ENCODE measurements at places on chromosomes 6 and 20.

- DNase-seq, result no peak
Observed at GRCh38 chr6:106727480-106728149, 98.2 kb downstream of the QRSL1 start.

GRCh38 chr6:85569323-85569722, 24.3 kb downstream of the SNX14 start:
- DNase-seq, result no peak

- no peak for DNase-seq
Observed at GRCh38 chr6:134457941-134458340, 140.0 kb upstream of the SGK1 start.

DNA sequence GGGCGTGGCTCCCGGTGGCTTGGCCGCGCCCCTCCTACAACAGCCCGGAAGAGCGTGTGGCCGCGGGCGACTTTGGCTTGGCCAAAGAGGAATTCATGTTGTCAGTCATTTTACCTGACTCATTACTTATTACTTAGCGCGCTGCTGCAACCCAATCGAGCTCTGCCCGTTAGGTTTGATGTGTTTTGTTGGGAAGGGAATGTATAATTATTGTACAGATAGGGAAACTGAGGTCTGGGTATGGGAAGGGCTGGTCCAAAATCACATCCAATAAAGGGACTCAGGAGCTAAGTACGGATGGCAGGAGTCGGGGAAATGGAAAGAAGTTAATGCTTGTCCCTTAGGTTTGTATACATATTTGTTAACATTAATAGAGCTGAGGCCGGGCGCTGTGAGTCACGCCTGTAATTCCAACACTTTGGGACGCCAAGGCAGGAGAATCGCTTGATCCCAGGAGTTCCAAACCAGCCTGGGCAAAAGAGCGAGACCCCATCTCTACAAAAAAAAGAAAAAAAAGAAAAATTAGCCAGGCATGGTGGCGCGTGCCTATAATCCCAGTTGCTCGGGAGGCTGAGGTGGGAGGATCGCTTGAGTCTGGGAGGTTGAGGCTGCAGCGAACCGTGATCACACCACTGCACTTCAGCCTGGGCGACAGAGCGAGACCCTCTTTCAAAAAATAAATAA, 639 bp upstream of the ZNF335 start:
- DNase-seq, result no peak

GRCh38 chr6:29769336-29769735, 46.1 kb downstream of the HLA-F start:
- no peak for DNase-seq

DNA sequence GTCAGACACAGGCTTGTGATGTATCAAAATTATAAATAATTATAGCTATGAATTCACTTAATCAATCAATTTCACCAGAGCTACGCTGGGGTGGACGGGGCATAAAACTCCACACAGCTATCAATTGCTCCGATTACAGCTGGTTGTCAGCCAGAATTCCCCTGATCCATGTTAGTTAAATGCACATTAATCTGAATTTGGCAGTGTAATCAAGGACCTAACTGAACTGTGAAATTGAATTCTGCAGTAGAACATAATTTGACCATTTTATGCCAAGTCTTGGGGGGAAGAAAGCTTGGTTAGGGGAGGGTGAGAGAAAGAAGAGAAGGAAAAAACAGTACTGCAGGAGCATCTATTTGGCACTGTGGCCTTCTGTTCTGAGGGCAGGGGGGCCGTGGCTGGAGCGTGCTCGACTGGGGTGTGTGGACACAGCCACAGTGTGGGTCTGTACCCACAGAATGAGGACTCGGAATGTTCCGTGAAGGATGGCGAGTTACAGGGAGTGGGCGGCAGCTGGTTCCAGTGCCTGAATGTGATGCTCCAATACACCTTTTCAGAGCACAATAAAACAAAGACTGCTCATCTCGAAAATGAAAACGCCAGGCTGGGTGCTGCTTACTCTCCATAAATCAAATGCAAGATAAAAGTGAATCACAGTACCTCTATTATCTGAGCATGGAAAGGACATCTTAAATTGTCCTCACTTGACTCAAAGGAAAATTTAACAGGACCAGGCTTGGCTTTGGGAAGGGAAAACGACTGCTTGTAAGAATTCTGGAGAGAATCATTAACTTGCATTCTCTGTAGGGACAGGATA, 59.2 kb downstream of the LAMP5 start:
- DNase-seq, result no peak

DNA sequence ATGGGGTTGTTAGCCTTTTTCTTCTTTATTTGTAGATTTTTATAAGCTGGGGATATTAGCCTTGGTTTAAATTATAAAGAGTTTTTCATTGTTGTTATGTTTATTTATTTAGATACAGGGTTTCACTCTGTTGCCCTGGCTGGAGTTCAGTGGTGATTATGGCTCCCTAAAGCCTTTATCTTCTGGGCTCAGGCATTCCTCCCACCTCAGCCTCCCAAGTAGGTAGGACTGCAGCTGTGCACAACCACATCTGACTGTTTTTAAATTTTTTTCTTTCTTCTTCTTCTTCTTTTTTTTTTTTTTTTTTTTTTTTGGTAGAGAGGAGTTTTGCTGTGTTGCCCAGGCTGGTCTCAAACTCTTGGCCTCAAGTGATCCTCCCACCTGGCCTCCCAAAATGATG, 80.9 kb downstream of the UBE3D start:
- no peak for DNase-seq

- DNase-seq, result no peak
Observed at GRCh38 chr6:150037526-150038201, 12.3 kb upstream of the RAET1L start.

Measured in globus pallidus (tissue), 1 donor.